K562 (cell line): ENCODE measurements at places on chromosomes 11 and 22. TPM values are rescaled to one million over a fixed set of nuclear protein-coding genes. Genes with fewer than 3 reads are reported as not detected.

The FOLH1 gene
- not detected in 2 replicates for total RNA-seq

The MAP4K2 gene
- total RNA-seq: 13.9 and 14.5 TPM in 2 replicates

The NAALAD2 gene
- 0.09 and 0.13 TPM in 2 replicates for total RNA-seq

The STIM1 gene
- total RNA-seq: 50.4 and 50.5 TPM in 2 replicates

The HBE1 gene
- total RNA-seq: 1,978 and 2,119 TPM in 2 replicates

The APOBEC3H gene
- total RNA-seq: not detected in 2 replicates
